ENCODE measurements at places on chromosomes 1 and 21.

- H3K4me1 ChIP-seq = peaks cover 18% of the 10 kb centered on the region
- peaks cover 34% of the 10 kb centered on the region for H3K27me3 ChIP-seq
- DNase-seq = no peak
- H3K27ac ChIP-seq = no peak overlapping the region
- H3K36me3 ChIP-seq = no peaks in the 10 kb centered on the region
Measured at GRCh38 chr1:50970931-50971582, 1.0 kb downstream of the CDKN2C start.

DNA sequence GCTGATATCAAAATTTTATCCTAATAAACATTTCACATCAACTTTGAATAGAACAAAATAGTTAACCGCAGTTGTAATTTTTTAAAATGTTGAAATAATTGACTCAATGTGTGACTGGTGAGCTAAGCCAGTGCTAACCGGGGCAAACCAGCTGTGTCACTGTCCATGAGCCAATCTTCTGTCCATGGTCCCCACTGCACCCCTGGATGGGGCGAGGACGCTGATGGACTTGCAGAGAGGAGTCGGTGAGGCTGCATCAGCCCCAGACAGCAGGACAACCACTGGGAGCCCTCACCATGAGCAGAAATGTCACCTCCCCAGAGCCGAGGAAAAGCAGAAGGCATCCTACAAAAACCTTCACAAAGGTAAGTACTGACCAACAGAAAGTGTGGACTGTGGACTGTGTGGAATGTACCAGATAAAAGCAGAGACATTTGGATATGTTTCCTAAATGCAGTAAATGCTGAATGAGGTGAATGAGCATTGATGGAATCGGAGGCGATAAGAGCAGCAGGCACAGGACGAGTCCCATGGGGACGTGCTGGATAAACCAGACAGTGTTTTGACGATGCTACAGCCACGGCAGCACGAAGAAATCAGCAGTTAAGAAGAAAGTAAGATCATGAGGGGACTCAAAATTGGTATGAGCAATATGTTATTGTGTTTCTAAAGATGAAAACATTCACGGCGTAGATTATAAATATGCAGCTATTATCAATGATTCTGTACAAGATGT is 115.0 kb upstream of the BACE2 start:
- H3K27ac ChIP-seq = no peak overlapping the region
- H3K4me1 ChIP-seq = no peaks in the 10 kb centered on the region
- H3K36me3 ChIP-seq = no peaks in the 10 kb centered on the region
- H3K27me3 ChIP-seq = no peaks in the 10 kb centered on the region
- no peak for DNase-seq

DNA sequence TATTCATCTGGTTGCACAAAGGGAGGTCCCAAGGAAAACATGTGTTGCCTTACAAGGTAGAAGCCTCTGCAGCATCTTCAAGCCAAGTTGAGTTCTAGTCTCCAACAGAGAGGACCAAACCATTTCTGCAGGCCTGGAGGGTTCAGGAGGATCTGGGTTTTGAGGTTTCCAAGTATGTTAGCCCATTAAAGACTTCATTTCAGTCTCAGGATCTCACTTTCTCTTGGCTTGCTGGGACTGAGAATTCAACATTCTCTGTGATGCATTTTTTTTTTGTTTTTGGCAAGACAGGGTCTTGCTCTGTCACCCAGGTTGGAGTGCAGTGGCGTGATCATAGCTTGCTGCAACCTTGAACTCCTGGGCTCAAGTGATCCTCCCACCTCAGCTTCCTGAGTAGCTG is 8.8 kb upstream of the MYOCOS start:
- H3K27me3 ChIP-seq = peaks cover 7% of the 10 kb centered on the region
- DNase-seq = no peak
- no peaks in the 10 kb centered on the region for H3K4me1 ChIP-seq

GRCh38 chr1:205598841-205599668 is 32.8 kb downstream of the ELK4 start:
- DNase-seq = no peak
- no peak overlapping the region for H3K27ac ChIP-seq
- peaks cover 11% of the 10 kb centered on the region for H3K36me3 ChIP-seq
- H3K27me3 ChIP-seq = no peaks in the 10 kb centered on the region

DNA sequence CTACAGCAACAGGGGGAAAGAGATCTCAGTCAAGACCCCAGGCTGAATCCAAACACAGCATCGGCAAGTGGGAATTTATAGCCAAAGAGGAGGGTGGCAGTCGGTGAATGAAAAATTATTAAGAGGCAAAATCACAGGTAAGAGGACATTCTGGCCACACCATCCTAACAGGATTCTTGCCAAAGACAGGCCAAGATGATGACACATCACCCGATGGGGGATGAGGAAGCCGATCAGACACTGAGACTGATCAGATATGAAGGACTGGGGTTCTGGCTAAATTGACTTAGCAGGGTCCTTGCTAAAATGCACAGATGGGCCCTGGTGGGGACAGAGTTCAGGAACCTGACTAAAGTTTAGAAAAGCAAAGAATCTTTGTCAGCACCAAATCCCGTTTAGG is 402.2 kb downstream of the SMYD3 start:
- DNase-seq = no peak
- no peak overlapping the region for H3K4me3 ChIP-seq
- H3K4me1 ChIP-seq = no peaks in the 10 kb centered on the region
- no peak overlapping the region for H3K27ac ChIP-seq
- H3K36me3 ChIP-seq = no peaks in the 10 kb centered on the region
- no peaks in the 10 kb centered on the region for H3K27me3 ChIP-seq

DNA sequence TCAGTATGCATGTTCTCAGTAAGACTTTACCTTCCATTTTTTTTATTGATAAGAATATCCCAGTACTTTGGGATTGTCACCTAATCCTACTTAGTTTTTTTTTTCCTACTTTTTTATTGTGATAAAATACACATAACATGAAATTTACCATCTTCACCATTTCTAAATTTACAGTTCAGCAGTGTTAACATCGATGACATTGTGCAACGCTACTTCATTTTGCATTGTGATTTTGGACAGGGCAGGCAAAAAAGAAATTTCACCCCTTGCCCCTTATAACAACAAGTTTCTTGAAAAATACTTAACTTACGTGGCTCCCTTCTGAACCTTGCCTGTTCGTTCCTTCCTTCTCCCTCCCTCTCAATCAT is 92.4 kb downstream of the ATP1A1 start:
- peaks cover 19% of the 10 kb centered on the region for H3K27me3 ChIP-seq
- H3K4me1 ChIP-seq = no peaks in the 10 kb centered on the region
- H3K27ac ChIP-seq = no peak overlapping the region
- no peak for DNase-seq
- H3K36me3 ChIP-seq = no peaks in the 10 kb centered on the region
- no peak overlapping the region for H3K4me3 ChIP-seq

GRCh38 chr1:202854787-202855186 is 34.2 kb downstream of the RABIF start:
- H3K27me3 ChIP-seq = peaks cover 7% of the 10 kb centered on the region
- H3K27ac ChIP-seq = peak overlapping the region; percentile 61
- no peaks in the 10 kb centered on the region for H3K36me3 ChIP-seq
- no peak for DNase-seq
